AG08395 (cell line): ENCODE measurements at places on chromosomes 6 and 20.
A peak's percentile ranks its signal among the peaks of the same experiment; 100 is the strongest.

DNA sequence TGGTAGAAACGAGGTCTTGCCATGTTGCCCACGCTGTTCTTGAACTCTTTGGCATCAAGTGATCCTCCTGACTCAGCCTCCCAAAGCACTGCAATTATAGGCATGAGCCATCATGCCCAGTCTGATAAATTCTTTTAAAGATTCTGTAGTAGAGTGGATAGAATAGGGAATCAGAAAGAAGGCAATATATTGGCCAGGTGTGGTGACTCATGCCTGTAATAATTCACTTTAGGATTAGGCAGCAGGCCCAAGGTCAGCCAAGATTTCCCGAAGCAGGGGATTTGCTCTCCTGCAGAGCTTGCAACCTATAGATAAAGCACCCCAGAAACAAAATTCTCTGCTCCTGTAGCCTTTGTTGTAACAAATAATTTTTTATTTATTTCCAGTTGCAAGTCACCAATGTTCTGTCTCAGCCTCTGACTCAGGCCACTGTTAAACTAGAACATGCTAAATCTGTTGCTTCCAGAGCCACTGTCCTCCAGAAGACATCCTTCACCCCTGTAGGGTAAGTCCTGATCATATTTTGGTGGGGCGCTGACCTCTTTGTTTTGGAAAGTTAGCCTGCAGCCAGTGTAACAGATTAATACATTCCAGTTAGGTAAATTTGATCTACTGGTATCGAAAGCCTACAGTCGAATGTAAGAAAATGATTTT, 30.4 kb upstream of the MROH8 start:
- DNase-seq: no peak

DNA sequence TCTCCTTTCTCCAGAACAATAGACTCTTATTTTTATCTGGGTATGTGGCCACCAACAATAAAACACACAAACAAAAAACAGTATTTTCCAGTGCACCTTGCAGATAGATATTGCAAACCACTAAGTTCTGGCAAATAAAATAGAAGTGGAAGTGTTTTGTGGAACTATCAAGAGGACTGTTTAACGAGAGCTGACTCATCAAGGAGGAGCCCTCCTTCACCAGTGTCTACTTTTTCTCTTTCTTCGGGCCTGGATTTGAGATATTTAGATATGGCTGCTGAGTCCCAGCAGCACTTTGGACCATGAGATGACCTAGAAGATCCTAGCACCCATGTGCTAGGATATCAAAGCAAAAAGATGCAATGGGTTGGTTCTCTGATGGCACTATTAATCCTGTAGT, 154.7 kb downstream of the AIG1 start:
- DNase-seq: no peak

DNA sequence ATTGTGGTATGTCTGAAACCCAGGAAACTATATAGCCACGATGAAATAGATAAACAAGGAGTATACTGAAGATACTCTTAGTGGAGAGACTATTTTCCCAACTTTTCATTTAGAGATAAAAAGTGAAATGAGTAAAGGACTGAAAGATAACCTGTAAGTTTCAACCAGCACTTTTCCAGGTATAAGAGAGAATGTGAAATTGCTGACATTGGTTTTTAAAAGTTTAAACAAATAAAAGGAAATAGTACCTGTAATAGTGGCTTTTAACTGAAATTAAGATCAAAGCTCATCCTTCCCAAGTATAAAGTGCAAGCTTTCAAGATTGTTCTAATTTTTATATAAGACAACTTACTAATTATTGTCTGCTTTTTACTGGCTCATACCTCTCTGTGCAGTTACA, 130.2 kb upstream of the CCN2 start:
- no peak for DNase-seq

DNA sequence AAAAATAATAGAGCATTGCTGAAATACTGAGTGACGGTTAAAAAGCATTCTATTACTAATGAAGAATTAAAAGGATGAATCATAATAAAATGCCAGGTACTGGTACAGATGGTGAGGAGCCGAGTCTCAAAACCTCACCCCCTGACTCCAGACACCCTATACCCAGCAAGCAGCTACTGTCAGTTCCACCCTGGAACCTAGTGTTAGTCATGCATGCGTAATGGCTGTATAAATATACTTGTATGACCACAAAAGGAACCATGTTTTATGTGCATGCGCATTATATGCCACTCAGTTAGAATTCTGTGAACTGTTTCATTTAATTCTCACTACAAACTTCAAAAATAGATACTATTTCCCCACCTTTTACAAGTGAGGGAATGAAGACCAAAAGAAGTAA, 568.7 kb upstream of the RNF217 start:
- no peak for DNase-seq

- peak; percentile 94 for DNase-seq
Observed at GRCh38 chr20:37202267-37202943, 23.1 kb upstream of the MROH8 start.
